ENCODE measurements at places on chromosomes 7 and 10.

DNA sequence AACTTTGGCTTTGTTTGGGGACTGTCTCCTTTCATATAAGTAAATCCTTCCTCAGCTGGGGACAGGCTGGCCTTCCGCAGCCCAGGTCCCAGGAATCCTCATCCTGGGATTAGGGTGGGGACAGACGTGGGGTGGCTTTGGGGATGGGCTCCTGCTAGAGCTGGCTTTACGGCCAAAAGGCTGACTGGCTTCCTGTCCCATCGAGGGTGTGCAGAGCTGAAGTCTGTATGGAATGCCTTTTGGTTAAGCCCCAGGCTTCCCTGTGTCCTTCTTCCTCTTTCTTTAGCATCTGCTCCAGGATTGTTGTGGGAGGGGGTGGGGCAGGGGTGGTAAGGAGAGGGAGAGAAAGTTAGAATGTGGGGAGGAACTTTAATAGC lies 59.4 kb upstream of the AQP1 start:
- no peak for DNase-seq

GRCh38 chr7:12316925-12317324 lies 86.7 kb downstream of the VWDE start:
- DNase-seq, result no peak

DNA sequence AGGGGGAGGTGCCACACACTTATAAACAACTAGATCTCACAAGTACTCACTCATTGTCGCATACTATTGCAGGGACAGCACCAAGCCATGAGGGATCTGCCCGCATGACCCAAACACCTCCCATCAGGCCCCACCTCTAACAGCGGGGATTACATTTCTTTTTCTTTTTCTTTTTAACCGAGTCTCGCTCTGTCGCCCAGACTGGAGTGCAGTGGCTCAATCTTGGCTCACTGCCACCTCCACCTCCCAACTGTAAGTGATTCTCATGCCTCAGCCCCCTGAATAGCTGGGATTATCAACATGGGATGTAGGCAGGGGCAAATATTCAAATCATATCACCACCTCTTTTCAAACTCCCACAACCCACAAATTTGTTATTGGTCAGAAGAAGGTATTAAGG lies 76.7 kb downstream of the SKAP2 start:
- DNase-seq, result no peak

DNA sequence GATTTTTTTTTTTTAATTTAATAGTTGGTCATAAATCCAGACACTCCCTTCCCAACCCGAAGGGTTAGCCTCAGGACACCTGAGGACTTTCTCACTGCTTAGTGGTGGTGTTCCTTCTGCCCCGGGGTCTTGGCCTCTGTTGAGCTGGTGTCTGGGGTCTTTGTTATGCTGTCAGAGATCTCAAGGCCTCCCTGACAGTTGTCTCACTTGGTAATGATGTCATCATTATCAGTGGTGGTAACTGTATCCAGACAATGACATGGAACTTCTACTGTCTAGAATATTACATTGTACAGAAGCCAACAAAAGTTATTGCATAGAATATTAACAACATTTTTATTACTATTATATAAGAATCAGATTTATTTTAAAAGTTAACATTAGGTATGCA lies 32.9 kb downstream of the PPP2R2D start:
- DNase-seq, result no peak

- no peak for DNase-seq
These were observed 356.0 kb downstream of the PPP1R3A start for GRCh38 chr7:113562801-113563200.

- DNase-seq, result no peak
These were observed 9.5 kb upstream of the LMTK2 start for GRCh38 chr7:98097042-98097645.

DNA sequence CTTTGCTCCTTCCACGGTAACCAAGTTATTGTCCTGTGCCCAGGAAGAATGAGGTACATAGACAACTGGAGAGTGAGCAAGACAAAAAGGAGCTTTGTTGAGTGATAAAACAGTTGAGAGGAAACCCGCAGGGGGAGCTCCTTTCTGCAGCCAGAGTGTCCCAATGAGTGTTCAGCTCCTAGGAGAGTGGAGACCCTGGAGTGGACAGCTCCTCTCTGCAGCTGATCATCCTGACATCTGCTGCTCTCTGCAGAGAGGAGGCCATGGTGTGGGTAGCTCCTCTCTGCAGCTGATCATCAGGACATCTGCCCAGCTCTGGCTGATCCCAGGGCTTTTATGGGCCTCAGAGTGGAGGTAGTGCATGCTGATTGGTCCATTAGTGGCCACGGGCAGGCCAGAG lies 53.4 kb upstream of the PCDH15 start:
- DNase-seq, result no peak

DNA sequence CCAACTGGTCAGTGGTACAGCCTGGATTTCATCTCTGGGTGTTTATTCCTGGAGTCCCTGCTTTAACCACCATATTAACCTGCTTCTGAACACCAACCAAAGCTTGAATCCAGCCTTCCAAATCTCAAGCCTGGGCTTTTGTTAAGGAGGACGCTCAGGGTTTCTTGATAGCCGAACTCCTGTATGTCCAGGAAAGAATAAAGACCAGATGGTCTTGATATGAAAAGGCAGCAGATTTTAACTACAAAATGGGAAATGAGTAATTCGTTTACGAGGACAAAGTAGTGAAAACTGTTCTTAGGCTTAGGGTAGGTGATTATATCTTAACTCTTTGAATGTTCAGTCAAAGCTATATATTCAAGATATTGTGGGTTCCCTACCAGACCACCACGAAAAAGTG lies 129.1 kb upstream of the INSYN2A start:
- no peak for DNase-seq

DNA sequence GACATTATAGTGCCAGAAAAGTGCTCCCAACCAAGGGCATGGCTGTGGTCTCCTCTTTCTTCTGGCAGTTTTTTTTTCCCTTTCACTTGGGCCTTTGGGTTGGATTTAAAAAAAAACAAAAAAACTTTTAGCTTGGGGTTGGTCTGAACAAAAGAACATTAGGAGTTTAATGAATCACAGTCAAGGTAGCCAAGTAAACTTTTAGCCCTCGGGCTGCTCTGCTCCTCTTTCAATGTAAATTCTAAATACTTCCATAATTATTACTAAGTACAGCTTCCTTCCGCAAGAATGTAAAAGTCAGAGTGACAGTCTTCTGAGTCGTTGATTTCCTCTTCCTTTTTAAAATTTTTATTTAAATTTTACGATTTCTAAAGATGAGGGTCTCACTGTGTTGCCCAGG lies 79.2 kb downstream of the NRF1 start:
- DNase-seq, result no peak

DNA sequence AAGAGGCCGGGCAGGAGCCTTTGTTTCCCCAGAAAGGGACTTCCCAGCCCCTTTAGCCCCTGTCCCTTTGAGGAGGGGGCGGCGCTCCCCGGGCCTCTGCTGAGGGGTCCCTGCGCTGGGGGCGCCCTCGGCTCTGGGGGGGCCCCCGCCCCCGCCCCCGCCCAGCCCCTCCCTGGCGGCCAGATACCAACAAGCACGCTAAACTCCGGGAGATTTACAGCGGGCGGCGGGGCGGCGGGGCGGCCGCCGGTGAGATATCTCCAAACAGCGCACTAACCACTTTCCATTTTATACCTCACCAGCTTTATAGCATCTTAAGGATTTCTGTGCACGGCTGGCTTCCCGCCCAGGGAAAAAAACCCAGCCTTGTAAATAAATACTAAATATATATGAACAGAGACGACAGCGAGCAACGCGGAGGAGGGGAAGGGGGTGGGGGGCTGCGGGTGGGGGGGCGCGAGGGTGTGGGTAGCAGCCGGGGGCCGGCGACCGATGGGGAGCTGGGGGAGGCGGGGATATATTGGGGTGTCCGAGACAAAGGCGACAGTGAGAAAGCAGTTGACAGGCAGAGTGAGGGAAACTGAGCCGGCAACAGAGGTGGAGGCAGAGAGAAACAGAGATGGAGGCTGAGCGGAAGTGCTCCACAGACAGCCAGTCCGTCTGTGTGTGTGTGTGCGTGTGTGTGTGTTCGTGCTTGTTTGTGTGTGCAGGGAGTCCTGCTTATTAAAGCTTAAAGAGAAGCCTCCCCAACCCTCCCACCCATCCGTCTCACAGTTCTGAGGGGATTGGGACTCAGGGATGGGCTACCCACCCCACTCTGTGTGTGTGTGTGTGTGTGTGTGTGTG lies 85.8 kb downstream of the HIF1AN start:
- peak; percentile 39 for DNase-seq

GRCh38 chr7:92705831-92706230 lies 115.6 kb upstream of the FAM133B start:
- DNase-seq, result no peak

- no peak for DNase-seq
These were observed 41.4 kb downstream of the GNA12 start for GRCh38 chr7:2802504-2803341.

DNA sequence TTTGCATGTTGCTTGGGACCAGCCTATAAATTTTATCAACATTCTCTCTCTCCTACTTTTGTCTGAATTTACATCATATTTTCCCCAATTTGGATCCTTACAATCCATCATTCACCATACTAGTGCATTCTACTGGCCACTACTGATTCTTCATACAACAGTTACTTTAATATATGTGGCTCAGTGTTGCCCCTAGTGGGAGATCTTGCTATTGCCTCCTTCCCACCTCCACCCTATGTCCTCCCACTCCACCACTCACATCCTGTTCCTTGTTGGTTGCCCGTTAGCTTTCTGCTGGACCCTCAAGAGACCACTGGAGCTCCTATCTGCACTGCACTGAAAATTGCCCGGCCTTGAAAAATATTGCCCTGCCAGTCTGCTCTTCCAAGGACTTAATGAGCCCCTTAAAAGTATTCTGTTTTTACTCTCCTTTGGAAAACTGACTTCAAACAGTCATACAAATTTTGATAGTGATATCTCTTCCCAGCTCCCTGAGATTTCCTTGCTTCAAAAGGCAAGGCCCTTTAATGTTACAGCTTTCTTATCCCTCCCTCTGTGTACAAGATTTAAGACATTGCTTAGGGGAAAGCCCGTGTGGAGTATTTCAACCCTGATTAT lies 243.2 kb upstream of the TMEM229A start:
- DNase-seq, result no peak

GRCh38 chr10:6995341-6995740 lies 415.3 kb upstream of the PRKCQ start:
- DNase-seq, result no peak

Data from activated T-helper 1 cell treated with Interleukin-2 at 50 U/mL for 16 hours (primary cell).